ENCODE measurements at places on chromosomes 7 and 10.

GRCh38 chr7:30923774-30924413 lies 12.2 kb downstream of the AQP1 start:
- DNase-seq = no peak

- no peak for DNase-seq
Measured at GRCh38 chr7:137206770-137207169, 136.8 kb downstream of the PTN start.

- DNase-seq = no peak
Measured at GRCh38 chr10:86536294-86536861, 14.8 kb upstream of the WAPL start.

DNA sequence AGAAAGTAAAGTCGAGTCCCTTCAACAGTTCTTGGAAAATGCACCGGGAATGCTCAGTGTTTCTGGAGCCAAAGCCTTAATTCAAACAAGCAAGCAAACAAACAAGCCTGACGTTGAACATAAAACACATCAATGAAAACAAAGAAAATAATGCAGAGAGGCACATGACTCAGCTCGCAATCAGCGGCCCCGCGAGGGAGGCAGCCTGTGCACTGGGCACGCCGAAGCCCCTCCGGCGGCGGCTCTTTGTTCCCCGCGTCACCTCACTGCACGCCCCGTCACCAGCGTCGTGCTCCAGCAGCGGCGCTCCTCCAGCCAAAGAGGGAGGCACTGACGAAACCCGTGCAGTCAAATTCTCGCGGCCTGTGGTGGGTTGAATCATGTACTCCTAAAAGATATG lies 151.5 kb downstream of the DNAJB6 start:
- DNase-seq = no peak

DNA sequence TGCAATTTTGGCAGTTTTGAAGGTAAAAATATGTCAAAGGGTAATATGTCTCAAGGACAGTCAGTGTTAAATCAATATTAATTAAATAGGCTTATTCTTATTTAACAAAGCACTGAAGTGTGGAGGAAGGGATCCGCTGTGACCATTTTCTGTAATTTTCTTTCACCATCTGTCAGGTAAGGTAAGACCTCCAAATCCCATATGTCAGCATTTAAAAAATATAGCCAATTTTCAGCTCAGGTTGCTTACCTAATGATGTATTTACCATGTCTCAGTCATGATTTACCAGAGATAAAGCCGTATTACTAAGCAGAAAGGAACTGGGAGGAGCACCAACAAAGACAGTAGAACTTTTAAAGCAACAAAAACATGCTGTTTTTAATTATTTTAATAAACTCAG lies 683.9 kb downstream of the CCSER2 start:
- DNase-seq = no peak

DNA sequence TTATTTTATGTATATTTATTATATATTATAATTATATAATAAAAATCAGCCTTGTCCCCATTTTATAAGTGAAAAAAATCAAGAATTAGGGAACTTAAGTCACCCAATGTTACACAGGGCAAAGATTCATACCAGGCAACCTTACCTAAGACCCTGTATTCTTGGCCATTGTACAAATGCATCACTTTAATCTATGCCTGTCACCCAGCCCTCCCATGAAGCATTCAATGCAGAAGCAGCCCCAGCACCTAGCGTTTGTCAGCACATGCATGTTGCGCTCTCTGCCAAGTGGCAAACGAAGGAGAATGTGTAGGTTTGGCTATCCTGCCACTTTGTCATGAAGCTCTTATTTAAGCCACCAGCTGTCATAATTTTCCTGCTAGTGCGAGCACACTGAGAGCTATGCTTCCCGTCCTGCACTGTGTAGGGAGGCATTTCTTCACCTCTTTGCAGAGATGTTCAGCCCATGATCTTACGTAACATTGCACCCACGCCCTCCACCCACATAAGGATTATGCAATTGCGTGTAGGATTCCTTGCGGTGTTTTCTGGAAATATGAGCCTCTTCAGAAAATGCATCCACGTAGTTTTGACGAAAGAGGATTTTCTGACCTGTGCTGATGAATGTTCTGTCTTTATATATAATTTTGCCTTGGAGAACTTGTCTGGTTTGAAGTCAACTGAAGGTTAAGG lies 7.7 kb upstream of the COBL start:
- DNase-seq = no peak

- no peak for DNase-seq
Measured at GRCh38 chr7:2876031-2876731, 32.1 kb upstream of the GNA12 start.

DNA sequence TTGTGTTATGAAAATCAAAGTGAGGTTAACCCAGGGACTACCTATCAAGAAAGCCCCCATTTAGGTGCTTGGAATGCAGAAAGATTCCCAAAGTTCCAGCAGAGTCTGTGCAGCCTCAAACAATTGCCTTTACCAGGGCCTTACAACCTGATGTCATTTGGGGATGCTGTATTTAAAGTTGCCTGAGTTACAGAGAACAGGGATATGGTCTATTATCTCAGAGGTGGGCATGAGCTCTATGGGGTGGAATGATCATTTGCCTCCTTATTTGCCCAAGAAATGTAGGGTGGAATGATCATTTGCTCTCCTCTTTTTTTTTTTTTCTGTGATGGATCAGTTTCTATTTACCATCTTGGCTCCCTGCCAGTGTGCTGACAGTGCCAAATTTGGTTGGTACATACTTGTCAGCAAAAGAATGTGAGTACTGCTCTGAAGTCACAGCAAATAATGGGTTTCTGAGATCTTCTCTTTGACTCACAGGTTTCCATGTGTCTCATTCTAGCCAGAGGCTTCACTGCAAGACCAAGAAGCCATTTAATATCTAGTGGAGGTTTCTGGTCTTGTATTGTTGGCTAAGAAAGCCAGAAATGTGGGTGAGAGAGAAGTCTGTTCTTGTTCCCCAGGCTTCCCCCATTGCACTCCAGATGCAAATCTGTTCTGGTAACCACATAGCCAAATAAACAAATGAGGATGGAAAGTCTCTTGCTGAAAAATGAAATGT lies 45.5 kb upstream of the ZNRF2 start:
- no peak for DNase-seq

DNA sequence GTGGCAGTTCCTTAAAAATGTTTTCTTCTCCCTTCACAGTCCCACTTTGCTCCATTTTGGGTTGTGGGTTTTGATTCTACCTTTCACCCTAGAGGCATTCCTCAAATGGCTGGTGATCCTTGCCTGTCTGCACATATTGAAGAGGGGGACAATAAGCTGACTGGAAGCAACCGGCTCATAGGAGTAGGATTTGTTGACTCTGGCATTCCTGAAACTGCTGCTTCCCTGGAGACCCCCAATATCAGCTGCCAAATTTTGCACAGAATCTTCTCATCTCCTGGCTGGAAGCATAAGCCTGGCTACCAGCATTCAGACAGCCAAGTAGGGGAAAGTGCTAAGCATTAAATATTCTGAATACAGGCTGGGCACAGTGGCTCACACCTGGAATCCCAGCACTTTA lies 53.7 kb downstream of the KIF5B start:
- DNase-seq = no peak

- DNase-seq = no peak
Measured at GRCh38 chr10:119006451-119007210, 22.9 kb upstream of the NANOS1 start.

GRCh38 chr10:71623098-71623985 lies 96.2 kb downstream of the C10orf105 start:
- no peak for DNase-seq

DNA sequence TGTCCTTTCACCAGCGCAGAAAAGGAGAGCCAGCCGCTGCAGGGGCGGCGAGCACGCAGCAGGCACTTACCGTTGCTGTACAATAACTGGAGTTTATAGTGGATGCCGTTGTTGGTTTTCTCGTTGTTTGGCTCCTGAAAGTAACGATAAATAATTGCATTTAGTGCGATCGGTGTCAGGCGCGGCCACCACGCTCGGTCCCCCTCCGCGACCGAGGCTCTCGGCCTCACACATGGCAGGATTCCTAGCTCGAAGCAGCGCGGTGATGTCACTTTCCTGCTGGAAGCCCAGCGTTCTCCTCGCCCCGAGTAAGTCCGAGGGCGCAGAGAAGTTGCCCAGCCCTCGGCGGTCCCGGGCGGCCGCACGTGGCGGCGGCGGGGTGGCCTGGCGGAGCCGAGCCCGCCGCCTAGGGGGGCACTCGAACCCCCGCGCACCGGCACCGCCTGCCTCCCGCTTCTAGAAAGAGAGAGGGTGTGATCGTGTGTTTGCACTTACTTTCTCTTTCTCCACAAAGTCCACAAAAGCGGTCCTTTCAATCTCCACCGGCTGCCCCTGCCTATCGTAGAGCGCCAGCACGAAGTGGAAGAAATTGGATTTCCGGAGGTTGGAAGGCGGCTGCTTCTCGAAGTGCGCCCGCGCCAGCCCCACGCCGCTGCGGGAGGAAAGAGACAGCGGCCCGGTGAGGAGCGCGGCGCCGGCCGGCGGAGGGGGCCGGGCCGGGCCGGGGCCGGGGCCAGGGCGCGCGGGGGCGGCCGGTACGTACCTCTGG lies 1.0 kb downstream of the EBF3 start:
- DNase-seq = no peak

DNA sequence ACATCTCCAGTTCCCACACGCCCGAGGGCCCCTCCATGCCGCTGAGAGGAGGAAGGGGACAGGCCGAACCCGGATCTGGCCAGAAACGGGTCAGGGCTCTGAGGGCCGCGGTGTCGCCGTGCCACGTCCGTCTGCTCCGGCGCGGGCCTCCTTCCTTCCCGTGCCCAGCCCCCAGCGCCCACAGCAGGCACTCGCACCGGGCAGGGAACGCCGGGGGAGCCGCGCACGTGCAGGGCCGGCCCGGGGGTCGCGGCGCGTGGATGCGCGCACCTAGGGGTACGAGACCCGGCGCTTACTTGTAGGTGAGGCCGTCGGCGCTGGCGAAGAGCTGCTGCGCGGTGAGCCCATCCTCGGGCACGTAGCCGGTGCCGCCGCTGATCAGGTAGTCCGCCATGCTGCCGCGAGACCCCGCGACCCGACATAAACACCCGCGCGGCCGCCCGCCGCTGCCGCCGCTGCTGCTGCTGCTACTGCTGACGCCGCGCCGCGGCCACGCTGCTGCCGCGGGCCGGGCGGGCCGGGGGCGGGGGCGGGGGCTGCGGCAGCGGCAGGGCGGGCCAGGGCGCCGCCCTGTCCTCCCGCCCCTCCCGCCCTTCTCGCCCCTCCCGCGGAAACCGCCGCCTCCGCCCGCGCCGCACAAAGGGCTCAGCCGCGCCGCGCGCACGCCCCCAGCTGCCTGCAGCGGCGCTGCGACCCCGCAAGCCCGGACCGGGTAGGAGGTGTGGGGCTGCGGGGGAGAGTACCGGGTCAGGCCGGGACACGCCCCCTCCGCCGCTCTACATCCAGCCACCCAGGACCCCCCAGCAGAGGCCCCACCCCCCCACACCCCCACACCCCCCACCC lies 4.1 kb downstream of the IMPDH1 start:
- no peak for DNase-seq

DNA sequence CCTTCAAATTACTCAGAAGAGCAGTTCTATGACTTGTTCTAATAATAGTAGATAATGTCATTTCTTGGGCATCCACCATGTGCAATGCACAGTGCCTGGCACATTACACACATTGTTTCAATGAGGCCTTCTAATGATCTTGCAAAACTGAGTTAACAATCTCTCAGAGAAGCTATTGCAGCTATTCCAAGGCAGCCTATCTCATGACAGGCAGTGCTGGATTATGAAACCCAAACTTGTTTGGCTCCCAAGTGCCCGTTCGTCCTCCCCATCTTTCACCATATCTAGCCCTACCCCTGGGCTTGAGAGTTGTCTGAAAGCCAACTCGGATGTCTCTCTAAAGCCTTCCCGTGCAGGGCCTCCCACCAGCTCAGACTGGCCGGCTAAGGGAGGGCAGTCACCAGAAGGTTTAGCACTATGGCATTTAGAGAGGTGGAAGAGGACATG lies 405.1 kb downstream of the PLXNA4 start:
- DNase-seq = no peak

DNA sequence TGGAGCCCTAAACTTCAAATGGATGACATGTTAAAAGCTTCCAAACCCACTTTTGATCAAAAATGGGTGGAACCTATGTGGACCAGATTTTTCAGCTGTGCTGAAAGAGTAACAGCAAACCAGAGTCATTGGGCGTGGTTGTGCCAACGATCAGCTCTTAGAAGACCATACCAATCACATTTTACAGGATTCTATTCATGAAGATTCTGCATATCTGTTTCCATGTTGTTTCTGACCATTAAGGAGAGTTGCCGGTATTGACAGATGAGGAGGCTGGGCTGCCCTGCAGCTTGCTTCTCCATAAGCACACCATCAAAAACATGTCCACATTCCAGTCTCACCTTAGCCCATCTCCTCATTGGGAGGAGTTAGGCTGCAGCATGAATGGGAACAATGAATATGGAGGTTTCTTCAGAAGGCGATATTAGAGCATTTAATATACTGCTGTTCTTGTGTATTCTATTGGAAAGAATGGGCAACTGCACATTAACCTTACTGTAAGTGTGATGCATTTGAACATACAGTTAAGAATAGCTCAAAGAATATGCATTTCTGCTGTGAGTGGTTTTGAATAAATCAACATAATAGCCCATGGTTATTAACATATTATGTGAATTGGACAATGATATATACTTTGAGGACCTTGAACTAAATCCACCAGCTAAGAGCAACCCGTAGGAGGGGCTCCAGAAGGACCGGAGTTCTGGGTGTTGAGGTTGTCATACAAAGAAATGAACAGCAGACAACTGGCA lies 116.7 kb downstream of the TCF7L2 start:
- no peak for DNase-seq

DNA sequence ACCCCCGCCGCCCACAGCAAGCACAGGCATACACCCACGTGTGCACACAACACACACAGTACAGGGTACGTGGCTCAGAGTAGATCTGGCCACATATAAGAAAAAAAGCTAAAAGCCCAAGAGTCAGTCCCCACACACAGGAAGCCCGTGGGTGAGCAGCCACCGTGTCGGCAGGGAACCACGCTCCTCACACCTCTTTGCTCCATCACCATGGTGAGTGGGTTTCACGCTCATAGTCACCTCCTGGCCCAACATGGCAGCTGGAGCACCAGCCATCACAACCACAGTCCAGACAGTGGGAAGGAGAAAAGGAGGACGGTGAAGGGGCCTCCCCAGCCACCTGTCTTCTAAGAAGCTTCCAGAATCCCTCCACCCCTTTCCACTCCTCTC lies 76.0 kb upstream of the PDGFA start:
- DNase-seq = no peak

GRCh38 chr10:81862596-81862995 lies 12.4 kb upstream of the NRG3 start:
- no peak for DNase-seq

GRCh38 chr10:31724296-31724695 lies 204.3 kb downstream of the ARHGAP12 start:
- DNase-seq = no peak

- no peak for DNase-seq
Measured at GRCh38 chr7:84735677-84736076, 451.2 kb downstream of the SEMA3D start.
